Type B pancreatic cell (in vitro differentiated cells): ENCODE measurements at places on chromosomes 6 and 20. TPM values are rescaled to one million over a fixed set of nuclear protein-coding genes. Genes with fewer than 3 reads are reported as not detected.

C20orf144 gene
- 0.29 and 0.82 TPM in 2 replicates for total RNA-seq

SPINT3 gene
- not detected in 2 replicates for total RNA-seq

ADGRF4 gene
- 0.87 and 2.3 TPM in 2 replicates for total RNA-seq

GMPR gene
- total RNA-seq, result 1.8 and 3.8 TPM in 2 replicates

GSTA2 gene
- total RNA-seq, result 20.7 and 25.3 TPM in 2 replicates

SNAP91 gene
- total RNA-seq, result 3.0 and 3.4 TPM in 2 replicates
